ENCODE measurements at places on chromosomes 1 and 21. TPM values are rescaled to one million over a fixed set of nuclear protein-coding genes. Genes with fewer than 3 reads are reported as not detected.

Gene MEX3A
- 0.27 TPM for total RNA-seq

Gene TRIM17
- total RNA-seq, result 0.96 TPM

Gene APOBEC4
- total RNA-seq, result not detected

Gene SAMSN1
- total RNA-seq, result 51.3 TPM
